ENCODE measurements at places on chromosomes 4 and X.

GRCh38 chr4:95095348-95095974, 337.7 kb downstream of the BMPR1B start:
- no peak for DNase-seq

DNA sequence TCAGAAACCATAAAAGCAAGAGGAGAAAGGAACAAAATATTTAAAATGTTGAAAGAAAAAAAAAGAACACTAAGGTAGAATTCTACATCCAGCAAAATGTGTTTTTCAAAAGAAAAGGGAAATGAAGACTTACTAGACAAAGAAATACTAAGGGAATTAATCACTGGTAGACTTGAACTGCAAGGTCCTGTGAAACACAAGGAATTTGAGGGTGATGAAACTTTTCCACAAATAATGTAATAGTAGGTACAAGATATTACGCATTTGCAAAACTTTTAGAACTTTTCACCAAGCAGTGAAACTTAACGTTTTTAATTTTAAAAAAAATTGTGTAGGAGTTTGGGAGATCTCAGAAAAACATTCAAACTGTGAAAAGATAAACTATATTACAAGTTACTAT, 180.3 kb upstream of the MAGEB16 start:
- no peak for DNase-seq

GRCh38 chr4:142348613-142349021, 497.5 kb downstream of the INPP4B start:
- no peak for DNase-seq

GRCh38 chr4:79662651-79663050, 254.6 kb upstream of the GK2 start:
- DNase-seq, result no peak

DNA sequence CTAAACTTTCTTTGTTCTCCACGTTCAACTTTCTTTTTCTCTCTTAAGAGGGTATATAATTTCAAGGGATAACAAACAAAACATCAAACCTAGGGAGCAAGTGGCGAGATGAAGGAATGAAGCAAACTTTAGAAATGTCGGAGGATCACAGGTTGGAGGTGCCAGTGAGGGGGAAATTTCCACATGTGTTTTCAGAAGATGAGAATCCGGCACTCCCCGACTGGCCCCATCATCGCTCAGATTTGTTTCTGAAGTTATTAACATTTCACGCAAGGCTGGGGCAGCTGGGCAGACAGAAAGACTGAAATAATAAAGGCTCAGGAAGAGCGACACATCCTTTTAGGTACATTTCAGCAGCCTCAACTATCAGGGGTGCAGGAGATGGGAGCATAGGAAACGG, 134.9 kb downstream of the SMIM20 start:
- no peak for DNase-seq

- DNase-seq, result no peak
Measured at GRCh38 chr4:182325397-182325796, 82.2 kb downstream of the TENM3 start.

DNA sequence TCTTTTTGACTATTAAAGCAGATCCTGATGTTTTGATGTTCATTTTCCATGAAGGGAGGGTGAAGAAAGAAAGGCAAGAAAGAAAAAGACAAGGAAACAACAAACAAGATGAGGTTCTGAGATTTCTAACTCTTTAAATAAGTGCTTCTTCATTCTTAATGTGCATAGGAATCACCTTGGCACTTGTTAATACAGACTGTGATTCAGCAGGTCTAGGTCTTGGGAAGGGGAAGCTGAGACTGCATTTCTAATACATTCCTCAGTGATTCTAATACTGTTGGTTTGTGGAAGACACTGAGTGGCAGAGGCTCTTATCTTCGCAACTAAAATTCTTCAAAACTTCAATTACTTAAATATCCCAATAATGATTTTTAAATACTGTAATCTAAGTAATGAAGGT, 95.2 kb upstream of the NAP1L5 start:
- no peak for DNase-seq

- no peak for DNase-seq
Measured at GRCh38 chr4:186132577-186133242, 28.2 kb downstream of the FAM149A start.

DNA sequence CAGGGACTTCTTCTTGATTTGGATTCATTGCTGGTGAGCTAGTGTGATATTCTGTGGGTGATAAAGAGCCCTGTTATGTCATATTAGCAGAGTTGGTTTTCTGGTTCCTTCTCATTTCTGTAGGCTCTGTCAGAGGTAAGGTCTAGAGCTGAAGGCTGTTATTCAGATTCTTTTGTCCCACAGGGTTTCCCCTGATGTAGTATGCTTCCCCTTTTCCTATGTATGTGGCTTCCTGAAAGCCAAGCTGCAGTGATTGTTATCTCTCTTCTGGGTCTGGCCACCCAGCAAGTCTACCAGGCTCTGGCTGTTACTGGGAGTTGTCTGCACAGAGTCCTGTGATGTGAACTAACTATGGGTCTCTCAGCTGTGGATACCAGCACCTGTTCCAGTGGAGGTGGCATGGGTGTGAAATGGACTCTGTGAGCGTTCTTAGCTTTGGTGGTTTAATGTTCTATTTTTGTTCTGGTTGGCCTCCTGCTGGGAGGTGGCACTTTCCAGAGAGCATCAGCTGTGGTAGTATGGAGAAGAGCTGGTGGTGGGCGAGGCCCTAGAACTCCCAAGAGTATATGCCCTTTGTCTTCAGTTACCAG, 373.7 kb downstream of the AR start:
- DNase-seq, result no peak

- DNase-seq, result no peak
Measured at GRCh38 chr4:23122666-23123400, 430.1 kb downstream of the GBA3 start.

DNA sequence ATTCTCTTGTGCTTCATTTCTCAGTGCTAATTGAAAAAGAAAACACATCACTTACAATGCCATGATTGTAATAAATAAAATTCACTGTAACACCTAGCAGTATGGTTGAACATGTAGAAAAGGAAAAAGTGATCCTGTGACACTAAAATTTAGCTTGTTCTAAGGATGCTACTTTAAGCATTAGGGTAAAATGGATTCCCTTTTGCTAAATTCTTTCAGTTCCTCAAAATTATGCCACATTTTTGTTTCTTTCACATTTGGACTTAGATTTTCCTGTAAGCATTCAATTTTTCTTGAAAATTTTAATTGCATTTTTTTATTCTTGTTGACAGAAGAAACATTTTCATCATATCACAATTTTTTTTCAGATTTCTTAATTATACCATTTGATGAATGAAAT, 19.4 kb downstream of the TET2 start:
- no peak for DNase-seq

GRCh38 chr4:129336457-129337227, 240.7 kb downstream of the C4orf33 start:
- DNase-seq, result no peak

DNA sequence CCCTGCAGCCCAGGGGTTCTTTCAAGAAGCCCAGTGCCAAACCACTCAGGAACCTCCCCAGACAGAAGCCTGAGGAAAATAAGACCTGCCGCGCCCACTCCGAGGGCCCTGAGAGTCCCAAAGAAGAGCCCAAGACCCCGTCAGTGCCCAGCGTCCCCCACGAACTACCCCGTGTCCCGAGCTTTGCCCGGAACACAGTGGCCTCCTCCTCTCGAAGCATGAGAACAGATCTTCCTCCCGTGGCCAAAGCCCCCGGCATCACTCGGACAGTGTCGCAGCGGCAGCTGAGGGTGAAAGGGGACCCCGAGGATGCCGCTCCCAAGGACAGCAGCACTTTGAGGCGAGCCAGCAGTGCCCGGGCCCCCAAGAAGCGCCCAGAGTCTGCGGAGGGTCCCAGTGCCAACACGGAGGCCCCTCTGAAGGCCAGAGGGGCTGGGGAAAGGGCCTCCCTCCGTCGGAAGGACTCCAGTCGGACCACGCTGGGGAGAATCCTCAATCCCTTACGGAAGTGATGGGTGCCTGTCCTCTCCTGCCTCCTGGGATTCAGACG, 40.2 kb downstream of the FHDC1 start:
- no peak for DNase-seq

- DNase-seq, result no peak
Measured at GRCh38 chr4:146121757-146122156, 53.8 kb upstream of the LSM6 start.

GRCh38 chrX:22203186-22203585, 69.5 kb upstream of the CBLL2 start:
- no peak for DNase-seq

GRCh38 chr4:78199984-78200383, 142.9 kb downstream of the FRAS1 start:
- no peak for DNase-seq

DNA sequence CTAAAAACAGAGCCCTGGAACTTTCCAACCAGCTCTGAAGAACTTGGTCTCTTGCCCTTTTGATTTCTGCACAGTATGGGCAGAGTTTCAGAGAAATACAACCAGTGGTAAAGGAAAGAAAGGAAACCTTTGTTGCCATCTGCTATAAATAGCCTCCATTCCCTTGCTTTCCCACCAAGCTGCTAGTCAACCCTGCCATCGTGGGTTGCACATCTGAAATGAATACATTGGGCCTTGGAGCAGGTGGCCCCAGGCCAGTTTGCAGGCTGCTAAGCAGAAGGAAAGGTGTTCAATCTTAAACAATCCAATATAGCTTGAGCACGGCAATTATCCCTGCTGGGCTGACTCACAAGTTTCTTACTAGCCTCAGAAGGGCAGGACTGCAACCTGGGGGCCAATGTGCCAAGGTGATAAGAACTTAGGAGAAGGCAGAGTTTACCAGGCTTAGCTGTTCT, 142.5 kb downstream of the PPARGC1A start:
- no peak for DNase-seq

- no peak for DNase-seq
Measured at GRCh38 chr4:11408233-11408967, 20.3 kb downstream of the HS3ST1 start.

- DNase-seq, result no peak
Measured at GRCh38 chr4:18440527-18441202, 419.1 kb upstream of the LCORL start.

DNA sequence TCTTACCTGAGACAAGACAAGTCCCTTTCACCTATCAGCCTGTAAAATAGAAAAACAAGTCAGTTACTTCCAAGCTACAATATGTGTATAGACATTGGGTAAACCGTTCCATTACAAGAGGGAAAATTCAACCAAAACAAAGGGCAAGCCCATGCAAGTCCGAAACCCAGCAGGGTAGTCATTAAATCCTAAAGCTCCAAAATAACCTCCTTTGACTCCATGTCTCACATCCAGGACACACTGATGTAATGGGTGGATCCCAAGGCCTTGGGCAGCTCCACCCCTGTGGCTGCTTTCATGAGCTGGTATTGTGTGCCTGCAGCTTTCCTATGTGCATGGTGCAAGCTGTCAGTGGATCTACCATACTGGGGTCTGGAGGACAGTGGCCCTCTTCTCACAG, 14.7 kb upstream of the FAM47B start:
- no peak for DNase-seq

DNA sequence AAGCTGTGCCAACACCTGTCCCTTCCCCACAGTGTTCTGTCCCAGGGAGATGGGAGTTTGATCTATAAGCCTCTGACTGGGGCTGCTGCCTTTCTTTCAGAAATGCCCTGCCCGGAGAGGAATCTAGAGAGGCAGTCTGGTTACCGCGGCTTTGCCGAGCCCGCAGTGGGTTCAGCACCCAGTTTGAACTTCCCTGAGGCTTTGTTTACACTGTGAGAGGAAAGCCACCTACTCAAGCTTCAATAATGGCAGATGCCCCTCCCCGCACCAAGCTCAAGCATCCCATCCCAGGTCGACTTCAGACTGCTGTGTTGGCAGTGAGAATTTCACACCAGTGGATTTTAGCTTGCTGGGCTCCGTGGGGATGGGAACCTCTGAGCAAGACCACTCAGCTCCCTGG, 33.3 kb upstream of the ARSJ start:
- DNase-seq, result no peak

DNA sequence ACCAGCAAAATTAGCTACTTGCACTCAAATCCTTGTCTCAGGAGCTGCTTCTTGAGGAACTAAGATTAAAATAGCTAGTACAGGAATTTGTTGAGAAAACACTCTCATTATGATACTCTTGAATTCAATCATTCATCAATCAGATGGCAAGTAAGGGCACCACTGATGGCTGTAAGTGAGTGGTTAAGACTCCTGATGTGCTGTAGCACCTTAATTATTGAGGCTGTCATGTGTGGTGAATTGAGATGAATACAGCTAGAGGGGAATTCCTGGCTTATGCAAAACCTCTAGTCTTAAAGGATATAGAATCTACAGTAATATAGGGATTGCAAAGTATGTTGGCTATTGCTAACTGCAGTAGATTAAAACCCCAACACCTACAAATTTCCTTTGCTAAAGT, 509.1 kb downstream of the IQCM start:
- DNase-seq, result no peak

GRCh38 chr4:35684755-35685154, 559.6 kb downstream of the ARAP2 start:
- no peak for DNase-seq

Measured in activated T-helper 1 cell treated with Interleukin-2 at 50 U/mL for 16 hours (primary cell).